ENCODE measurements at places on chromosomes 3 and 15.

GRCh38 chr3:30297112-30297511 lies 309.3 kb upstream of the TGFBR2 start:
- no peak for DNase-seq

DNA sequence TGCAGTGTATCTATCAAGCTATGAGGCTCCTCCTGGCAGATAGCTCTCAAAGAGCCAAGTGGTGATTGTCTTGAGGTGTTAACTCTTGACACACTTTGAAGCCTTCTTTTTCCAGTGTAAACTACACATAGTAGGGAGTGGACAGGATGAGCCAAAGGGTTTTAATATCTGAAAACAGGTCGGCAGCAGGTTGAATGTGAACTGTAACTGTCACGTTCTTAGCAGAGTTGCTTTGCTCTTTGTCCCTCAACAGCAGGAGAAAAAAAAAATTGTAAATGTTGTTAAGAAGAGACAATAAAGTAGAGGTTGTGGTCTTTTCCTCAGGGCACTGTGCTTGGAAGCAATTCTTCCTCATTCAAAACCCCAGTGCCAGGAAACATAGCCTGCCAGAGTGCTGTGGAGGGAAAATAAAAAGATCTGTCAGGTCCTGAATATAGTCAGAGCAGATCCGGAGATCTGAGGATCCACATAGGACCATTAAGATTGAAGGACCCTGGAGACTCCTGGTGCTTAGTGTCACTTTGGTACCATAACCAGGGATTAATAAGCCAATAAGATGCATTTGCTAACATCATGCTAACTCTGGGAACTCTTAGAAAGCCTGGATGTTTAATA lies 229.7 kb downstream of the NAALADL2 start:
- no peak for DNase-seq

DNA sequence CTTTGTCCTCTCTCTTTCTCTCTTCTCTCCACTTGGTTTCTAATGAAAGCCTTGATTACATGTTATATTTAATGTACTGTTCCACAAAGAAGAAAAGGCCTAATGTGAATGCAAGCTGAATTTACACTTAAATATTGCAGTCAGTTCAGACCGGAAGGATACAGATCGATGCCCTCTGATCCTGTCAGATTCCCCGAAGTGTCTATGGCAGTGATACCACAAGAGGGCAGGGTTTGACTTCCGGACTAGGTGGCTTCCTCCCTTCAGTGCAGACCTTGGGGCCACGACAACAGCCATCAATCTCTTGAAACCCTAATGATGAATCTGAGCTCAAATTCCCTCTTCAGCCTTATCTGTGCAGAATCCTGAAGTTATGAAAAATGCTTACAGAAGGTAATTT lies 29.5 kb downstream of the AGTR1 start:
- DNase-seq, result peak; percentile 4

GRCh38 chr3:34020726-34021680 lies 222.6 kb downstream of the PDCD6IP start:
- DNase-seq, result no peak

DNA sequence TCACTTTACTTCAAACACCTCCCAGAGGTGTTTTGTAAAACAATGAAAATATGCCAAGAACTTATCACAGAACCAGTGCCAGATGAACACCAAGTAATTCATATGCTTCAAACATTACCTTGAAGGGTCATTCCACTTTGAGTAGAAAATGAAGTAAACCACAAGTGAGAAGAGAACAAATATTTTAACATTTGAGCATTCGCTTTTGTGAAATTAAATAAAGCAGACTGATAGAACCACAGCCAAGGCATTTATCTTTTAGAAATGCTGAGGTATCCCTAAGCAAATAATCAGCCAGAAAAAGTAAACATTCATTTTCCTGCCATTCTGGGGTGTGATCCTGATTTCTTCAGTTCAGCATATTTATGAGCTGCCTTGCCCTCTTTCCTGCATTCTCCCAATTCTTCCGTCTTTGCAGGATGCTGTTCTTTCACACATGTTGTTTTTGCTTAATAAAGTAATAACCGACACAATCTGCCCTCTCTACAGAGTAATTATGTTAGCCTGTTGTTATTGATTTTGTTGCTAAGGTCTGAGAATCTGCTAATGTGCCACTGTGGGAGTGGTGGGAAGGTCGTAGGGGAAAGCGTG lies 235.6 kb upstream of the TGFBR2 start:
- DNase-seq, result no peak

DNA sequence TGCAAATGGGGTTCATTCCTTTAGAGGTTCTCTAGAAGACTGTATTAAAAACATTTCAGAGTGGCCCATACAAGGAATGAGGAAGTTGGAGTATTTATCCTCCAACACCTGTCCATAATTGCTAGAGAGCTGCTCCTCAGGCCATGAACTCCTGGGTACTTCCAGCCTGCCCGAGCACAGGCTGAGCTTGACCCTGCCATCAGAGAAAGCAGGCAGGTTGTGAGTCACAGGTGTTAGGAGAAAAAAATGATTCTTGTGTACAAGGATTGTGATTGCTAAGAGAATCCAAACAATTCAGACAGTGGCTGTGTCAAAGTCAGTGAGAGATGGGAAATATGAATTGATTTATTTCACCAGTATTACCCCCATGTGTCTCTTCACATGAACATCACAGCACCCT lies 156.8 kb upstream of the GADL1 start:
- DNase-seq, result no peak

DNA sequence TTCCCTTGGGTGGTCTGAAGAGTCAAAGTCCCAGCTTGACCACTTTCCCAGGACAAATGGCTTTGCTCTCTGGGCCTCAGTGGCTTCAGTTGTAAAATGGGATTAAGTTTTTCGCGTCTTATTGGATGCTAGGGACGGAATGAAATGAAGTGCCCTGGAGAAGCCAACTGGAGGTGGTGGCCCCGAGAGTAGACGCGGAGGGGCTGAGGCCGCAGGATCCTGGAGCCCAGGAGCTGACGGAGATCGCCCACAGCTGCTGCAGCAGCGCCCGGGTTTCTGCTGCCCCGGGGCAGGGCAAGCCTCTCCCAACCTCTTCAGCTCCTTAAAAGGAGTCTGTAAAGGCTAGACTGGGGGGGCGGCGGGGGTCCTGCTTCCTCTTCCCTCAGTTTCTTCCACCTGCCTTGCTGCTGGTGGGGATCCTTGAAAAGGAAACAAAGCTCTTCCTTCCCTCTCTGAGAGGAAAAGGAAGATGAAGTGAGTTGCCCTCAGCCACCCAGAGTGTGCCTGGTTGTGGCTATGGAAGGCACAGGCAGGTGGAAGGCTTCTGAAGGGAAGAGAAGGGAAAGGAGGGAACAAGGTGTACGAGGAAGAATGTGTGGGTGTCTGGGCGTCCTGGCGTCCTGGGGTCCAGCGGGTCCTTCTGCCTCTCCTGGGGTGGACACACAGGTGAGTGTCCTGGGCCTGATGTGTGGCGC lies 967 bp upstream of the BNC1 start:
- DNase-seq, result no peak

DNA sequence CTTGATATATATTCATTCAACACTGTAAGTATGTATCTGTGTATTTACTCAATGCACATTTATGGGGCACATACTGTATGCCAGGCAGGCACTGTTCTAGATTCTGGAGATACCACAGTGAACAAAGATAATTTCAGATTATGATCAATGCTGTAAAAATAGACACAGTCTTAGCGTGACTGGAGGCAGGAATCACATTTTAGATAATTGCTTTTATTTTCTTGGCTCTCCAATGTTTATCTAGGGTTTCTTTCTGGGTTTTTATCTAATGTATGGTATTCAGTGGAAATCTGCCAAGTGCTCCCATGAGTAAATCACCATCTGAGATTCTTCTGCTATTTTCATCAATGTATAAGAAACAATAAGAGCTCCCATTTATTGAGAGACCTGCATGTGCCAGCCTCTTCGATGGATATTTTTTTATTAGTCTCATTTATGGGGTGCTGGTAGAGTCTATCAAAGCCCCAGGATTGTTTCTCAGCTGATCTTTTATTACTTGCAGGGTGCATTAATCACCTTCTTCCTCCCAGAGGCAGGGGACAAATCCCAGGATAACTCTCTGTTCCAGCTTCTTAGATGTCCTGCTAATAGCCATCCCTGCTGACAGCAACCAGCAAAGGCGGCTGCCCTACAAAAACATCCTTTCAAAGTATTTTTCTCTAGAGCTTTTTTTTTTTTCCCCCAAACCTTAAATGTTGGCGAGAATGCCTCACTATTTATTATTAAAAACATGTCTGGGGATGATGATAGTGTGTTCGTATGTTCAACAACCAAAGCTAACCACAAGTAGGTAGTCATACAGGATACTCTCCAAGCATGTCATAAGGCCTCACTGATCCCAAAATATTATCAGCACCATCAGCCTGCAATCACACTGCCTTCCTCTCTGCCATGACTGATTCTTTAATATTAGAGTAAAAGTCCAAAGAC lies 331.0 kb upstream of the RASGRP1 start:
- no peak for DNase-seq

GRCh38 chr15:39920510-39921273 lies 626 bp upstream of the GPR176 start:
- DNase-seq, result peak; percentile 90

DNA sequence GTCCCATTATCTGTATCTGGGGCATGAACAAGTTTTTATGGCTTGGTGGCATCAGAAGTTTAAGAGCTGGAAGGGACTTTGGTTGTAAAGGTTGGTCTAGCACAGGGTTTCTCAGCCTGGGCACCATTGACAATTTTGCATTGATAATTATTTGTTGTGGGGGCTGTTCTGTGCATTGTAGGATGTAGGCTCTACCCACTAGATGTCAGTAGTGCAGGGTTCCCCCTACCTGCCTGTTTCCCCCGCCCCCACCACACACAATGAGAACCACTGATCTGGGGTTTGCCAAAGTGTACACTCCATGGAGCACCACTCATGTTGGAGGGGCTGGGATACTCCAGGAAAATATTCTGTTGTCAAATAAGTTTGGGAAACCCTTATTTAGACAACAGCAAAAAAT lies 42.7 kb downstream of the PLCL2 start:
- DNase-seq, result no peak
